ENCODE measurements at places on chromosomes 4 and X.

- DNase-seq, result no peak
Observed at GRCh38 chr4:26992657-26993361, 132.2 kb downstream of the STIM2 start.

DNA sequence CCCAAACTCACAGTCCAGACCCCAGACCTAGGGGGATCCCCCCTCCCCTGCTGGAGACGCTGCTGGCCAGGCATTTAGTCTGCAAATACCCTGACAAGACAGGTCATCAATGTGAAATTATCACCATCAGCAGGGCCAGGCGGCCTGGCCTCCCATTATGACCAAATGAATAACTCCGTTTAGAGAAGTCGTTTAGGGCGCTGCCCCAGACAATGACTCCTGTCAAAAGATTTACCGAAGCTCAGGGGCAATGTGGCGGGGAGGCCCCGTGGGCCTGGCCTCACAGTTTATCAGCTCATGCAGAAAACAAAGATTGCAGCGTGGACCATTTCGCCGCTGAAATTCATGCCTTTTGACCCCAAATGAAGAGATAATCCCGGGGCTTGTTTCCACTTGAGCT is 76.5 kb downstream of the HMX1 start:
- no peak for DNase-seq

DNA sequence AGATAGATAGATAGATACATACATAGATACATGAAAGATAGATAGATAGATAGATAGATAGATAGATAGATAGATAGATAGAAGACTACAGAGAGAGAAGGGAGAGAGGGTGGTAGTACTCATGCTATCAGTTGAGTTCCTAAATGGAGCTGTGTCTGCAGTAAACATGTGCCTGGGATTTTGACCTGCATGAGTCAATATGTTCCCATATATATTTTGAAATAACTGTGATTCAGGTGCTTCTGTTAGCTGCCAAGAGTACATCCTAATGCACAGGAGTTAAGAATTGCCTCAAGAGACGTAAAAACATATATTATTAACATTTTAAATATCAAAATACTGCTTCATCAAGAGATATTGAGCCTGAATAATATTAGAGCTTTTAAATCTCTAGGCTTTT is 379.4 kb downstream of the GRXCR1 start:
- no peak for DNase-seq

- DNase-seq, result no peak
Observed at GRCh38 chr4:126986828-126987227, 645.9 kb upstream of the INTU start.

GRCh38 chr4:87365348-87365747 is 25.6 kb downstream of the HSD17B11 start:
- DNase-seq, result no peak

- DNase-seq, result no peak
Observed at GRCh38 chrX:20952180-20952579, 422.0 kb upstream of the CNKSR2 start.

All from activated CD8-positive, alpha-beta memory T cell treated with anti-CD3 and anti-CD28 coated beads for 1 hour (primary cell).